Skin of body (tissue), 3 donors: ENCODE measurements at places on chromosomes 11 and 22.
A peak's percentile ranks its signal among the peaks of the same experiment; 100 is the strongest.

- DNase-seq: peak; percentile 75
Measured at GRCh38 chr11:115396533-115396932, 107.7 kb downstream of the CADM1 start.

GRCh38 chr22:39574779-39575551 lies 4.4 kb downstream of the CACNA1I start:
- no peak for DNase-seq

GRCh38 chr11:95545116-95545875 lies 244.3 kb downstream of the FAM76B start:
- DNase-seq: no peak

DNA sequence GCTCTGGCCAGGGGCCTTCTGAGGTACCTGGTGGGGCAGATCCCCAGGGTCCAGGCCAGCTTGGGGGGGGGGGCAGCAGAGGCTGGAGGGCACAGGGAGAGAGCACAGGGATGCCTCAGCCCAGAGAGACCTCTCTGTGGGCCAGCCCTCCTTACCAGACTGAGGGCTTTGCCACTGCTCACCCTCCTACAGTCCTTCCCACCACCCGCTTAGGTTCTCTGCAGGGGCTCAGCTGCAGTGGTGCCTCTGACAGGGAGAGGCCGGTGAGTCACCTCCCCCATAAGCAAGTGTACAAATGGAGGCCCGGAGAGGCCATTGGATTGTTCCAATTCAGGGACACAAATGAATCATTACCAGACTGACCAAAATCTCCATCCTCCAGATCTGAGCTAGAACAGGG lies 68.1 kb upstream of the LMO1 start:
- no peak for DNase-seq

DNA sequence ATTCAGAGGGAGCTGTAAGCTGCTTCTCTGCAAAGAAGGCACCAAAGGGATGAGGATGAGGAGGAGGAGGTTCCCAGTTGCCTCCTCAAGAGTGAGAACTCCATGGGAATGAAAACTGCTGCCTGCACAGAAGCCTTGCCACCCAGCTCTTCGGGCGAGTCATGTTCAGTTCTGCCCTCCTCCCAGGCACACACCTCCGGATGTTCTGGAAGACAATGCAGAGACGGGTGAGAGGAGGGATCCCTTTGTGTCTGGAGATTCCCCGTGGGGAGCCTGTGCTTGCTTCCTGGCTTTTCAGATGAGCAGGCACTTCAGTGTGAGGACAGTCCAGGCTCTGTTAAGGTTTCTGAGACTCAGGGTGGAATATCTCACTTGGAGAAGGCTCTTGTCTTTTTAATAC lies 295.6 kb downstream of the DDX10 start:
- no peak for DNase-seq

DNA sequence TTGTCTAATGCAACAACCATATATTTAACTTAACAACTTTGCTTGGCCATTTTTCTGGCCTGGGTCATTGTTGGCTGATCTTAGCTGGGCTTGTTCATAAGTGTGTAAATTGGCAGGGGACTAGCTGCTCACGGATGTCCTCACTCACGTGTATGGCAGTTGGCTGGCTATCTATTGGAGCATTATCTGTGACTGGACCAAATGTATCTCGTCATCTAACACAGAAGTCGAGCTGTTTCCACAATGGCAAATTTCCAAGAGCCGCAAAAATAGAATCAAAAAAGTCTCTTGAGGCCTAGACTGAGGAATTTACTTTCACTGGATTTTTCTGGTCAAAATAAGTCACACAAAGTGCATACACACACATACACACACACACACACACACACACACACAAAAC lies 893.3 kb downstream of the FAM181B start:
- DNase-seq: no peak

GRCh38 chr22:24937114-24937513 lies 9.4 kb downstream of the LHFPL7 start:
- DNase-seq: no peak

- DNase-seq: no peak
Measured at GRCh38 chr22:24191381-24191841, 10.1 kb downstream of the SUSD2 start.

DNA sequence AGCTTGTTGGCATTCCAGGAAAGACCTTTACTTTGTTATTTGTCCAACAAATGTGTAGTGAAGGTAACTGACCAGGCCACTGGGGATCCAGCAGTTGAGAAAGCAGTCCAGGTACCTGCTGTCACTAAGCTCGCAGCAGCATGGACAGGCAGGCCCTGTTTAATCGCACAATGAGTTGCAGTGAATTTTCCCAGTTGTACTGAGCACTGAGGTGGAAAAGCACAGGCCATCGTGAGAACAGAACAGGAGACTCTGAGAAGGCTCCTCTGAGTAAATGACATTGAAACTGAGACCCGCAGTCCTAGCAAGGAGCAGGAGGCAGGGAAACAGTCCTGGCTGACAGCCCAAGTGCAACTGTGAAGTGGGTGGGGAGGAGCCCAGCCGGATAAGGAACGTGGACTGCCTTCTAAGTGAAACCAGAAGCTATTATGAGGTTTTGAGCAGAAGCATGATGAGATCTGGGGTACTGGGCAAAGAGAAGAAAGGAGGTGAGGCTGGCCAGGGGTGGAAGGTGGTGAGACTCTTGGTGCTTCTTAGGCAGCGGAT lies 39.8 kb upstream of the CDON start:
- peak; percentile 70 for DNase-seq

- DNase-seq: no peak
Measured at GRCh38 chr11:117160826-117161225, 16.7 kb downstream of the PAFAH1B2 start.

- DNase-seq: no peak
Measured at GRCh38 chr11:128464878-128465450, 122.4 kb downstream of the ETS1 start.

GRCh38 chr11:104564921-104565582 lies 333.2 kb downstream of the CASP12 start:
- no peak for DNase-seq

GRCh38 chr11:134252346-134253187 lies 585 bp downstream of the THYN1 start:
- no peak for DNase-seq

DNA sequence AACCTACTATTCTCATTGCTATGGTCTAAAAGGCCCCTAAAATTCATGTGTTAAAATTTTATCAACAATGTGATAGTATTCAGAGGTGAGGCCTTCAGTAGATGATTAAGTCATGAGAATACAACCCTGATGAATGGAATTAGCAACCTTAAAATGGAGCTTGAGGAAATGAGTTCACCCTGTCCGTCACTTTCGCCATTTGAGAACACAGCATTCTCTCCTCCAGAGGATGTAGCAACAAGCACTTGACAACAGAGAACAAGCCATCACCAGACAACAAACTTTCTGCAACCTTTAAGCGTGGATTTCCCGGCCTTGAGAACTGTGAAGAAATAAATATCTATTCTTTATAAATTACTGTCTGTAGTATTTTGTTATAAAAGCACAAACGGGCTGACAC lies 197.0 kb downstream of the SBF2 start:
- no peak for DNase-seq

GRCh38 chr22:38540701-38541100 lies 29.3 kb downstream of the DMC1 start:
- no peak for DNase-seq

- no peak for DNase-seq
Measured at GRCh38 chr11:57752954-57753353, 1.3 kb upstream of the BTBD18 start.

DNA sequence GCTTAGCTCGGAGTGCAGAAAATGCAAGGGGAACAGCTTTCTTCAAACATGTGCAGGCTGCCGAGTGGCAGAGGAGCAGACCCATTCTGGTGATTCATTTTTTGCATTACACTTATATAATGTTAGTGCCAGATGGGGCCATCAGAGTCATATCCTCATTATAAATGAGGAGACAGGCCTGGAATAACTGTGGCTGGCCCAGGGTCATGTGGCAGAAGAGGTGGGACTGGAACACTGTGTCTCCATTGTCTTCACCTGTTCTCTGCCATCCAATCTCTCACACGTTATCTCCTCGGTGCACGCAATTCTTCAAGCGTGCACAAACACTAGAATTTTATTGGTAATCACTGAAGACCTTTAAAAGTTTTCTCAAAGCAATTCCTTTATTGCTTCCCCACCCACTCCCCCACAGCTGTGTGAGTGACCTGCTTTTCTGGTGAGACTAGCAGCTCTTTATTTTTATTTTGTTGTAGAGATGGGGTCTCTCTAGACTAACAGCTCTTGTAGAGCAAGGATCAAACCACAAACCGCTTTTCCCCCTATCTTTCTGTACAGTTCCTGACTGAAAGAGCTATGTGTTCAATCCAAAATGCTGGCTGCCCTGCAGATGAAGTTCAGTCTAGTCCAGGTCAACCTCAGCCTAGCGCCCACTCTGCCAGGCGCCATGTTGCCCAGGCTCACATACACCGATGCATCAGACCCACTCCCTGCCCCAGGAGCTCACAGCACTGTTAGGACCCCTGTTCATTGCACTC lies 75.3 kb downstream of the ST3GAL4 start:
- no peak for DNase-seq

GRCh38 chr11:57597461-57597915 lies at the start of gene SERPING1:
TSS of gene SERPING1 (plus strand) at chr11:57597685. CDS start at chr11:57598271, 586 bp downstream.
- DNase-seq: peak; percentile 47

DNA sequence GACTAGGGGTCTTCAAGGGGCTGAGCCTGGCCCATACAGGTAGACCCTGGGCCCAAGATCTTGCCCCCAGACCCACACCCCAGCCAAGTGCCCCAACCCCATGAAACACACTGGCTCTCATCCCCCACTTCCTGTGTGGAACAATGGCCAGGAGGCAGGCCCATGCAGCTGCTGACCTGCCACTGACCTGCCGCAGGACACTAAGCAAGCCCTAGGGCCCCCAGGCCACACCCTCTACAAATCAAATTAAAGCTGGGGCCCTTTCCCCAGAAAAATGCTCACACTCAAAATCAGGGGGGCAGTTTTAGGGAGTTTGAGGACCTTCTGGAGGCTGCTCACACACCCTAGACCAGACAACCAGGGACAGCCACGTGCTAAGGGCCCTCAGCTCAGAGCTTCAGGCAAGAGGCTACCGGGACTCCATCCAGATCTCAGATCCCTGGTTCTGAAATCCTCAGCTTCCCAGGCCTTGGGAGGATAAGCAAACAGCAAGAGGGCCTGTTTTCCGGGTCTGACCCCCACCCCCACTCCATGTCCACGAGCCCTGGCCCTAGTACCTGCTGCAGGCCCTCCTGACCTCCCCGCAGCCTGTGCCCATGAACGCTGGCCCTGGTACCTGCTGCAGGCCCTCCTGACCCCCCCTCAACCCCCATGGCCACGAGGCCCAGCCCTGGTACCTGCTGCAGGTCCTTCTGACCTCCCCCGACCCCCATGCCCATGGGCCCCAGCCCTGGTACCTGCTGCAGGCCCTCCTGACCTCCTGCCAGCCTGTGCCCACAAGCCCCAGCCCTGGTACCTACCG lies 10.0 kb downstream of the CARD10 start:
- DNase-seq: no peak
